ENCODE measurements at places on chromosomes 4 and X.

DNA sequence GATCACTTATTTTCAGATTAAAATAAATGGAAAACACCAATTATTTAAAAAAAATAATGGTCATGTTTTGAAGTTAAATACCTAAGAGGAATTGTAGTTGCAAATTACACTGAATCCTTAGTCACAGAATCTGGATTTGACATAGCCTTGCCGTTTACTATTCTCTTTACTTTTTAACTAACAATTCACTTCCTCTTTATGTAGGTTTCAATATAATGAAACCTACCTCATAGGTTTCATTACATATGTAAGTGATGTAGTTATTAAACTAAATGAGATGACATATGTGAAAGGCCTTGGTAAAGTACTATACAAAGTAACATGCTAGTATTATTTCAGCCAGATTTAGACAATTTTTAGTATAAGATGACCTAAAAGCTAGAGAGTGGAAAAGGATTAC is 6.5 kb downstream of the SPP1 start:
- DNase-seq = no peak

DNA sequence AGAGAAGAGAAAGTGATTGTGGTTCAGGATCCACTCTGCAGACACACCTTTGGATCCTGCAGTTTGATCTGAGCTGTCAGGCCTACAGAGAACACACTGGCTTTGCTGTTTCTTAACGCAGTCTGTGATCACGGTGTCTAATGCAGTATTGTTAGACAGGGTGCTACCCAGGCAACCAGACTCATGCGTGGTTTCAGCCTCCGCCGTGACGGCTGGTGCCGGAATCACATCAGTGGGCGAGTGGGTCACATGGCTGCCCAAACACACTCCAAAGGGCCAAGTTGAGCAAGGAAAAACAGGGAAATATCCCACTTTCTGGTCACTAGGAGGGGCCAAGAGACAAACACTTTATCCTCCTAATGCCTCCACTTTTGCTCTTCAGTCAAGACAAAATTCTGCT is 27.5 kb downstream of the CCDC149 start:
- no peak for DNase-seq

DNA sequence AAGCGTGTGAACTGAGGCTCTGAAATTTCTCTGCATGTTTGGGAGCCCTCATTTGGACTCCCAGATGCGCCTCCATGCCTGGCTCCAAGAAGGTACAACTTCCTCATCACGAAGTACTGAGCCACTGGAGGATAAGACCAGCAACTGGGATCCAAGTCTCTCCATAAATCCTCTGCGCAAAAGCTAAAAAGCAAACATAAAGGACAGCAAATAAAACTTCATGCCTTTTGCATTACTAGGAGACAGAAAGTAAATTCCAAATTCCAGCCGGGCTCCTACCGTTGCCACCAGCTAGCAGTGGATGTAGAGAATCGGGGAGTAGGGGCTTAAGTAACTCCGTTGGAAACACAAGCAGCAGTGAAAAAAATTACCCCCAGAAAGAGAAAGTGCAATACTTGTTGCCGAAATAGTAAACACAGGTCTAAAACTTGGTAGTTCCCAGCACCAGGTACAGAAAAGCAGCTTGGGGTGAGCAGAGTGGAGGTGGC is 477.1 kb upstream of the TENM3 start:
- no peak for DNase-seq

- DNase-seq = peak; percentile 42
These were observed 70.7 kb upstream of the NFKB1 start for GRCh38 chr4:102430461-102430910.
